Hematopoietic multipotent progenitor cell treated with erythropoietin and hydrocortisone succinate and interleukin-3 and kit ligand, for 15 days (in vitro differentiated cells): ENCODE measurements at places on chromosomes 1 and 21.

DNA sequence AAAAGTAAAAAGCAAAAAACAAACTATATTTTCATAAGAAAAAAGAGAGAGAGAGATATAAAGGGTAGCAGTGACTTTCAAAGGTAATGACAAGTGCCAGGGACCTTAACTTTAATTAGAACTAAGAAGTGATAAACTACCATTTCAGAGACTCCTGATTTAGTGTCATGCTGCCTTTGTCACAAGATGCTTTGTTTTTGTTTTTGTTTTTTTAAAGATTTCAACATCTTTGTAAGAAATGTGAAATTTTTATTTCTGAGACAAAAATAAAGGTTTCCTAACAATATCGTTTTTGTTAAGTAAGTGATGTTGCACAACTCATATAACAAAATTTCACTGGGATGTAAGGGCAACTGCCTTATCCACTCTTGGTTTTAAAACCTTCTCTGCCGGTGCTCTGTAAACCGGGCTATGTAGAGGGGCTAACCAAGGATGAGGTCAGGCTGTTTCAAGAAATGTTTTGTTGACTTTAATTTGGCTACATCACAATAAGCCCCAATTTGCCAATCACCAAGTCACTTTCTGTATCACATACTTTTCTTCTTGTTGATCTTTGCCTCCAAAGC lies 35.2 kb upstream of the SYT2 start:
- no peak for DNase-seq

DNA sequence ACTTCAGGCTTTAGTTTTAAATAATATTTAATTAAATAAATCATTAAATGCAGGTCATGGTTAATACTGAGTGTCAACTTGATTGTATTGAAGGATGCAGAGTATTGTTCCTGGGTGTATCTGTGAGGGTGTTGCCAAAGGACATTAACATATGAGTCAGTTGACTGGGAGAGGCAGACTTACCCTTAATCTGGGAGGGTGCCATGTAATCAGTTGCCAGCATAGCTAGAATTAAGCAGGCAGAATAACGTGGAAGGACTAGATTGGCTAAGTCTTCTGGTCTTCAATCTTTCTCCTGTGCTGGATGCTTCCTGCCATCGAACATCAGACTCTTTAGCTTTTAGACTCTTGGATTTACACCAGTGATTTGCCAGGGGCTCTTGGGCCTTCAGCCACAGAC lies 85.3 kb downstream of the MAP3K21 start:
- DNase-seq: no peak

DNA sequence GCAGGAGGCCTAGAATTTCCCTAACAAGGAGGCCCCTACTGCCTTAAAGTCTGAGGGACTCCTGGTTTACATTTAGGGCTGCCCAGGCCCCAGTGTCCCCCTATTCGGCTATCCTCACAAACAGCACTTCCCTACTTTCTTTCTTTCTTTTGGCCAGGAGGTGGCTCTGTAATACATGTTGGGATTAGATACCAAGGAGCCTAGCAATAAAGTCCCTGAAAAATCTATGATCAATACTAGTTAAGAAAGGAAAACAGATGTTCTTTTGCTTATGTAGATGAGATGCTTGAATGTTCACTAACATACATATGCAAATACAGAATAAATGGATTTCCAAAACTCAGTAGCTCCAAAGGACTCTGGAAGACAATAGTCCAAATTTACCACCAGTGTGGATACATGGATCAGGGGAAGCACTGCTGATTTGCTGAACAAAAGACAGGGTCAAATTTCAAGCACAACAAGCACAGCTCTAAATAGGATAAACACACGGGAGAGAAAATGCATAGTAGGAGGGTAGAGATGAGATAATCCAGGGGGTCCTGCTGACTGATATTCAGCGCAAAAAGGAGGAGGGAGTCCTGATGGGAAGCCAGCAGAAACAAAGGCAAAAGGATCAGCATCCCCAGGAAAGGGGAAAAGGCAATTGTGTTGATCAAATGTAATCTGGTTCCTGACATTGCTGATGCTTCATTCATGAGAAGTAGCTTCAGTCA lies 240.0 kb downstream of the NUF2 start:
- no peak for DNase-seq

- no peak for DNase-seq
Observed at GRCh38 chr1:243708210-243708609, 141.8 kb downstream of the AKT3 start.

- DNase-seq: peak; percentile 21
Observed at GRCh38 chr1:234398849-234399381, 25.7 kb downstream of the COA6 start.

DNA sequence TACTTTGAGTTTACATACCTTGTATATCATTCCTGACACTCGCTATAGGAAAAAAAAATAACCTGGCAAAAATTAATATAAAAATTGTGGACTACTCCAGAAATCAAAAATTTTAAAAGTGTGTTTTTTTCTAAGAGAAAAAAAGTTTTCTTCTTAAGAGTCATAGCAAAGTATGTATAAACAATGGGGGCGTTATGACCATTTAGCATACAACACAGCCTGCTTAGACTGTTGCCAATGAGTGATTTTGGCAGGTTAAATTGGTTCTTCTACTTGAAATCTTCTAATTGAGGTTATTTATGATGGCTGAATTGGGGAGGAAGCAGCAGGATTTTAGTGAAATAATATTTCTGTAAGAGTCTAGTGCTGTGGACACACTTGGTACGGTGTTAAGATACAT lies 130.5 kb upstream of the USH2A start:
- DNase-seq: no peak

DNA sequence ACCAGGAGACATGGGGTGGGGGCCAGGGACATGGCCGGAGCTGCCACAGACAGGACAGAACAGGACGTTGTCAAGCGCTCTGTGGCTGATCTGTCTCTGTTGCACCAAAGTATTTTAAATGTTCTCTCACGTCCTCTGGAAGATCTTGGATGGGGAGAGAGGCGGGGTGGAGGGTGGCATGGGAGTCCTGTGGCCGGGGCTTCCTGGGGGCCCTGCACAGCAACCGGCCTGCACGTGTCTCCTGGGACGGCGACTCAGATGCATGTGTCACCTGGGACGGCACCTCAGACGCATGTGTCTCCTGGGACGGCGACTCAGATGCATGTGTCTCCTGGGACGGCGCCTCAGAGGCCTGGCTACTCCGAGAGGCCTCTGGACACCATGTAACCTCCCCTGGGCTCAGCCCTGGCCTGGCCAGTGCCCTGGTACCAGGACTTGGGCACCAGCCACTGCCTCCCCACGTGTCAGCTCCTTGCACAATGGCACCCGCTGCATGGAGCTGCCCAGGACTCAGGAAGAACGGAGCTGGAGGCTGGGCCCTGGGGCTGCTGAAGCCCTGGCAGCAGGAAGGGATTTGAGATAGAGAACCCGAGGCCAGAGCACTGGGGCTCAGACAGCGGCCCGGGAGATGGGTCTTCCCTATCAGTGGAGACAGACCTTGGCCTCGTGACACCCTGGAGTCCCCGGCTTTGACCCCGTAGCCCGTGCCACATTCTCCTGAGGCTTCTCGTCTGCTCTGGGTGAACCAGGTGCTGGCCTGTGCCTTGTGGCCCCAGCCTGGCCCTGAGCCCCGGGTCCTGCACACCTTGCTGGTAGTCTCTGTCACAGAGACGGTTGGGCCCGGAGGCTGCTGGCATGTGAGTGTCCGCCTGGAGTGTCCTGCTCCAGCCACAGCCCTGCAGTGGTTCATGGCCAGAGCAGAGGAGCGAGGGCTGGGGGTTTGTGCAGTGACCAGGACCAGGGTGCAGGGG lies 14.7 kb upstream of the SLC19A1 start:
- DNase-seq: no peak

GRCh38 chr1:10429868-10430215 lies 391 bp upstream of the CENPS start:
- no peak for DNase-seq

DNA sequence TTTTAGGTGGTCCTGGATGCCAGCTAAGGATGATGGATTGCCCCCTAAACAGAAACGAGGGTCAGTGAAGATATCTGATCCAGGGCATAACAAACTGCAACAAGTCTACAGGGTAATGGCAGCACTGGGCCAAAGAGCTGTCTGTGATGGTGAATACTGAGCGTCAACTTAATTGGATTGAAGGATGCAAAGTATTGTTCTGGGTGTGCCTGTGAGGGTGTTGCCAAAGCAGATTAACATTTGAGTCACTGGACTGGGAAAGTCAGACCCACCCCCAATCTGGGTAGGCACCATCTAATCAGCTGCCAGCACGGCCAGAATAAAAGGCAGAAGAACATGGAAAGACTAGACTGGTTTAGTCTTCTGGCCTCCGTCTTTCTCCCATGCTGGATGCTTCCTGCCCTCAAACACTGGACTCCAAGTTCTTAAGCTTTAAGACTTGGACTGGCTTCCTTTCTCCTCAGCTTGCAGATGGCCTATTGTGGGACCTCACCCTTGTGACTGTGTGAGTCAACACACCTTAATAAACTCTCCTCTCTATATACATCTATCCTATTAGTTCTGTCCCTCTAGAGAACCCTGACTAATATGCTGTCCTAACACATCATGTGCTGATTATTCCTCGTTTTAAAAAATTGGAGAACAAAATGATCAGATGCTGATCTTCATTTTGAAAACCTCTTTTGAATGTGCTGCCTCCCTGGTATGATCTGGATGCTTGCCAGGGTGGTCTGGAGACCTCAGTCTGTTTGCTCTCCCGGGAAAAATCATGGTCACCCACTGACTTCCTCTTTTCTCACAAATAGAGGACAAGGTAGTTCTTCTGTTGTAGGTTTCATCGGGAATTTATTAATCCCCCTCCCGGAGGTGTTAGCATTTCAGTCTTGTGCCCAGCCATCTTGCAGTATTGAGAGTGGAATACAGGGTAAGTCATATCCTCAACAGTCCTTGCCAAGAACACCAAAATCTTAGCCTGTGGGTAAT lies 234.7 kb downstream of the SETD4 start:
- DNase-seq: no peak

DNA sequence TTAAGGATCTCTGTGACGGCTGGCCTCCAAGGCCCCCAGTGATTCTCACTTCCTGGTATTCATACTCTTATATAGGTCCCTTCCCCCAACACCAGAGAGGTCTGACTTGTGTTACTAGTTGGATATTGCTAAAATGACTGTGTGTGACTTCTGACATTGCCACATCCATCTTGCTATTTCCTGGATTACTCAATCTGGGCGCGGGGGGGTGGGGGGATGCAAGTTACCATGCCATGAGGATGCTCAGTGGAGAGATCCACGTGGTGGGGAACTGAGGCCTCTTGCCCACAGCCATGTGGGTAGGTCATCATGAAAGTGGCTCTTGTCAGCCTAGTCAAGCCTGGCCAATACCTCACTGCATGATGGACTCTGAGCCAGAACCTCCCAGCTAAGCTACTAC lies 117.0 kb downstream of the UBE2U start:
- DNase-seq: no peak

DNA sequence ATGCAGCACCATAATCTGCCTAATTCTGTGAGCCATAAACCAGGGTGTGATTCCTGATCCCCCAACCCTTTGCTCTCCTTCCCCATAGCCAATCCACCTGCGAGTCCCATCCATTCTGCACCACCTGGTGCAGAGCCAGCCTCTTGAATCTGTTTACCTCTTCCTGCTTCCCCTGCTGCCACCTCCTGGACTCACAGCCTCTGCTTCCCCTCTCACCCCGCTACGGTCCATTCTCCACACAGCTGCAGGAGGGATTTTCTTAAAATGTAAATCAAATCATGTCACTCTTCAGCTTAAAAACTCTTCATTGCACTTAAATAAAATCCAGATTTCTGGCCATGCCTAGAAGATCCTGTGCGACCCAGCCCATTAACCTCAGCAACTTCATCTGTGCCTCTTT lies 186.7 kb downstream of the FOXD2 start:
- no peak for DNase-seq

DNA sequence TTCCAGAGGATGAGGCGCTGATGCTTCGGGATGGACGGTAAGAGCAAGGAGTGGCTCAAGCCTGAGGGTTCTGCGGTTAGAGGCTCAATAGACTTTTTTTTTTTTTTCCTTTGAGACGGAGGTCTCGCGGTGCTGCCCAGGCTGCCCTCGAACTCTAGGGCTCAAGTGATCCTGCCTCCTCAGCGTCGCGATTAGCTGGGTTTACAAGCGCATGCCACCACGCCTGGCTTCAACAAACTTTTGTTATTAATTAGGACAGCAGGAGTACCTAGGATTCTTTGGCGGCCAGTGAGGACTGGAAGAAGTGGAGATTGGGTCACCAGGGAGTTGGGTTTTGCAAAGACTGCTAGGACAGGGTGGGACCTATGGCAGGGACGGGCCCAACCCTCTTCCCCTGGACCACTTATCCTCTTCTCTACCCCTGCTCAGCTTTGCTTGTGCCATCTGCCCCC lies 587 bp downstream of the SCNM1 start:
- DNase-seq: no peak

GRCh38 chr21:45850181-45850580 lies 131.4 kb upstream of the COL6A1 start:
- no peak for DNase-seq

GRCh38 chr1:9942399-9942938 lies 722 bp downstream of the LZIC start:
- DNase-seq: peak; percentile 39
